ENCODE measurements at places on chromosomes 2 and 18. TPM values are rescaled to one million over a fixed set of nuclear protein-coding genes. Genes with fewer than 3 reads are reported as not detected.

DNA sequence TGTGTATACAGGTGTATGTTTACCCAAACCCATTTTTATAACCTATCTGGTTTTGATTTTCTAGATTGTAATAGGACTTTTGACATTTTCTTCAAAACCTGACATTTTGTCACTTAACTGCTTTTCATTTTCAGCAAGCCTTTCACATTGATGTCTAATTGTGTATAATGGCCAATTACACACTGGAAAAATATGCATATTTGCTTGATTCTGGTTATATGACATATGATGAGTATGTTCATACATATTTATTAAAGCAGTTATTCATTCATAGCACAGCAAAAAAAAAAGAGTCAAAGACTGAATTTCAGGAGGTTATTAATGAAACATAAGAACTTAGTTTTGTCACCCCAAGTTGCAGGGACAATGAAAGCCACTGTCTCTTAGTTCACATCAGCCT is 307.7 kb upstream of the TNP1 start:
- no peak for DNase-seq

Gene SP140
- 78.1 TPM for total RNA-seq

- DNase-seq, result no peak
These were observed 306.9 kb upstream of the RAB6C start for GRCh38 chr2:129672521-129672920.

GRCh38 chr18:23248826-23249225 is 113.5 kb downstream of the CABLES1 start:
- DNase-seq, result no peak

GRCh38 chr18:57727952-57728807 is 74.9 kb downstream of the ATP8B1 start:
- peak; percentile 5 for DNase-seq

GRCh38 chr2:43429369-43429768 is 166.5 kb downstream of the THADA start:
- no peak for DNase-seq

GRCh38 chr2:105849431-105850179 is 104.9 kb downstream of the NCK2 start:
- no peak for DNase-seq

DNA sequence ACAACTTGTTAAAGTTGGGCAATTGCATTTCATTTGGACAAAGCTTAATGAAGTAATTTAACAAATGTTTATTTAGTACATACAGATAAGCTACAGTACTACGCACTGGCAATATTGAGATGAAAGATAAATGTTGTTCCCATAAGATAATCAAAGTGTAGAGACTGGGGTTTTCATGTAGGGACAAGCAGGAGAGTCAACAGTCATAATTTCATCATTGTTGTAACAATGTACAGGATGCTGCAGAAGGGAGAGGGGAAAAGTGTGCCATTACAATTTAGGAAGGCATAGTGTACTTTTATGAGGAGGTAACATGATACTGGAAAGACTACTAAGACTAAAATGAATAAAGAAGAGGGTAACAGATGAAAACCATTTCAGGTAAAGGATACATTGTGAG is 441.6 kb downstream of the ERBB4 start:
- no peak for DNase-seq

GRCh38 chr2:40193670-40194026 is 258.2 kb downstream of the SLC8A1 start:
- DNase-seq, result no peak

DNA sequence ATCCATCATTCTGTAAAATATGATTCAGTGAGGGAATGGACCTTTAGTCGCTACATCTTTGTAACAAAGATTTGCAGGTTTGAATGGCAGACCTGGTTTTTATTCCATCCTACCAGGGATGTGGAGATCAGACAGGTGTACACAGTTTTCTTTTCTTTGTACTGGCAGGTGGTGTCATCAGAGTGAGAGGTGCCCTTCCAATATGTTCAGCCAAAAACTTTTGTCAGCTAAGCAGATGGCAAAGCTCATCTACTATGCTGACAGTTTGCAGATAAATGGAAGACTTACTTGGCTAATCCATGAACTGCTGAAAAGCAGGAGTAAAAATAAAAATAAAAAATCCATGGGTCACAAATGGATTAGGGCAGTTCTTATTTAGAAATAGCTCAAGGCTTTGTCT is 185.5 kb upstream of the DOK6 start:
- DNase-seq, result no peak

GRCh38 chr2:148623086-148623485 is 21.5 kb upstream of the EPC2 start:
- DNase-seq, result no peak

Gene ABCG8
- total RNA-seq, result not detected

Gene DCDC2C
- not detected for total RNA-seq

Gene SUPT7L
- total RNA-seq, result 22.6 TPM

DNA sequence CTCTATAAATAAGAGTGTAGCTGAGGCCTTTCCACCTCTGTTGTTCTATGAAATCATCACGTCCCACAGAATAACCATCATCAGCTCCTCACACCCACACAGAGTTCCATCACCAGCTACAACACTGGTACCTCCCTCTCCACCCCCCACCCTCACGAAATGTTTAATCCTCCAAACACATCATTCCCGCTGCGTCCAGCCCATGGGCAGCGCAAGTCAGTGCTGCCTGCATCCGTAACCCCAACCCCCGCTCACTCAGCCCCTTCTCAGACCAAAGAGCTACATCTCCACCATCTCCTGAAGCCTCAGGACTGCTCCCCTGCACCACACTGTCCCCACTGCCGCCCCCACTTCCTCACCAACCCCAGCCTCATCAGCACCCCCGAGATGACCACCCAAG is 19.4 kb downstream of the DNMT3A start:
- DNase-seq, result peak; percentile 74

DNA sequence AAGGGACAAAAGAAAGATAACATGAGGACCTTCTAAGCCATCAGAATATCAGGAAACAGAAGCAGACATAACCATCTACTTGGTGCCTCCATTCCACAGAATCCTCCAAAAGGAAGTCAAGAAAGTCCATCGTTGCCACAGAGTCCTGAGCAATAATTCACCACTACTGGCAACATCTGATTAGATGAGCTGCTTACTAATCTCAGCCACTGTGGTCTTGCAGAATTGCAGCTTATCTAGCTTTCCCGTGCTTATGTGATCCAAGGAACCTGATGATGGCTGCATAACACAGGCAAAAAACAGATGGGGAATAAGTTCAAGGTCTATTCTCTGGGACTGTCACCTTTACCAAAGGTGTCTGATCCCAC is 278.5 kb downstream of the AFF3 start:
- no peak for DNase-seq

Gene MC4R
- total RNA-seq, result not detected

Gene CXCR4
- 97.0 TPM for total RNA-seq

- DNase-seq, result peak; percentile 43
These were observed 3.0 kb upstream of the CCDC93 start for GRCh38 chr2:118016911-118017310.

DNA sequence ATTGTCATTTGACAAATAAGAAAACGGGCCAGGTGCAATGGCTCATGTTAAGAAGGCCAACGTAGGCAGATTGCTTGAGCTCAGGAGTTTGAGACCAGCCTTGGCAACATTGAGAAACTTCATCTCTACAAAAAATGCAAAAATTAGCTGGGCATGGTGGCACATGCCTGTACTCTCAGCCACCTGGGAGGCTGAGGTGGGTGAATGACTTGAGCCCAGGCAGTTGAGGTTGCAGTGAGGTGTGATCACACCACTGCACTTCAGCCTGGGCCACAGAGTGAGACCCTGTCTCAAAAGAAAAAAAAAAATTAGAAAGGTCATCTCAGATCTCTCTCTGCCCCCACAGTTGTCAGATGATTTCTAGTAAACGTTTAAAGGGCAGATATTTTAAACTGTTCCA is 4.4 kb downstream of the SESTD1 start:
- no peak for DNase-seq

DNA sequence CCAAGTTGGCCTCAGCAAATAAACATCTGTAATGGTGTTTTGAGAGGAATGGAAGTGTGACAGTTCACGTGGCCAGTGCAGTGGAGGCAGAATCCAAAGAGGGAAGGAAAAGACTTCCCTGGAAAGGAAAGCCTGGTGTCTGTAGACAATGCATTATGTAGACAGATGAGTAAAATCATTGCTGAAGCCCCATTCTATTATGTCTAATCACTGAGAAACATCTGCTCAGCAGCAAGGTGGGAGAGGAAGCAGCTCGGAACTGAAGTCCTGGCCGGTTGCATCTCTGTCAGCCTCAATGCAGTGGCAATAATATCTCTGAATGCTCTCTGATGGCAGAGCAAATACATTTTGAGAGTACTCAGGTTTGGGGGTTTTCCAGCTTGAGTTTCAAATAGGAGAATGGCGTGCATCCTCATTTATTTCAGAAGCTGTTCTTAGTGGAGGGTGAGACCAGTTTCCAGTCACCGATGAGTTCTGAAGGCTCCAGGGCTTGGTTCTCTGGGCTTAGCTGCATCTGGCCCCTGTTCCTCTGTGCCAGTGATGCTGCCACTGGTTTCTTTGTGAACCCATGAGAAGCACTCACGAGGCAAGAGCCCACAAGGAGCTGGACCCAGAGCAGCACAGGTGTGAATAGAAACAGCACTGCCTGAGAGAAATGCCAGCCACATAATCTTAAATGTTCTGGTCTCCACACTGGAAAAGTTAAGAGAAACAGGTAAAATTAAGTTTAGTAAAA is 63.3 kb downstream of the RPIA start:
- DNase-seq, result no peak

GRCh38 chr2:42638080-42638784 is 69.8 kb downstream of the MTA3 start:
- no peak for DNase-seq

- DNase-seq, result no peak
These were observed 68.8 kb downstream of the MEP1B start for GRCh38 chr18:32258558-32259204.

Gene TMEM131
- total RNA-seq, result 24.2 TPM

GRCh38 chr2:204680576-204680975 is 135.3 kb downstream of the PARD3B start:
- DNase-seq, result no peak

DNA sequence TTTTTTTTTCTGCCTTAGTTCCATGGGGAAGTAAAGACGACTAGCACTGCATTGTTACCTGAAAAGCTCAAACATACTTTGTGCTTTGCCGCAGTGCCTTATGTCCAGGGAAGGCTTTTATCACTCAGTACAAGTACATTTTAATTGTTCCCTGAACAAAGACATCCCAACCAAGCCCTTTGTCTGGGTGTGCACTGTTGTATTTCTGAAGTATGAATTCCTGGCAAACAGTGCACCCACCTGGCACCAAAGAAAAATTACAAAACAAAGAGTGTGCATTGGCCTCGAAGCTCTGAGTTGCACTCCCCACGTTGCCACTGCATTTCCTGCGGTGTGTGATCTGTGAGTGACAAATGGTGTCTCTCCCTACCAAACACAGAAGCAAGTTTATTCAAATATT is 858.5 kb upstream of the PIK3C3 start:
- DNase-seq, result no peak
